H9 (cell line): ENCODE measurements at places on chromosomes 16 and 17.

DNA sequence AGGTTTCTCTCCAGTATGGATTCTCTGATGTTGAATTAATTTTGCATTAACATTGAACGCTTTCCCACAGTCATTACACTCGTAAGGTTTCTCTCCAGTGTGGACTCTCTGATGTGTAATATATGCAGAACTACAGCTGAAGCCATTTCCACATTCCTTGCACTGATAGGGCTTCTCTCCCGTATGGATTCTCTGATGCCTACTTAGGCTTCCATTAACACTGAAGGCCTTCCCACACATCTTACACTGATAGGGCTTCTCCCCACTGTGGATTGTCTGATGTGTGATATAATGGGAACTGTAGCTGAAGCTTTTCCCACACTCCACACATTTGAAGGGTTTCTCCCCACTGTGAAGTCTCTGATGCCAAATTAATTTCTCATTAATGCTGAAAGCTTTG lies 7.2 kb upstream of the TLE7 start:
- H3K27me3 ChIP-seq: no peaks in the 10 kb centered on the region
- DNase-seq: no peak
- H3K4me1 ChIP-seq: no peaks in the 10 kb centered on the region
- no peak overlapping the region for H3K4me3 ChIP-seq
- H3K27ac ChIP-seq: no peak overlapping the region

GRCh38 chr17:79981090-79981489 lies 54.6 kb downstream of the TBC1D16 start:
- H3K36me3 ChIP-seq: peaks cover 3% of the 10 kb centered on the region; the same call in 1 of the 2 replicates
- no peak overlapping the region for H3K27ac ChIP-seq
- no peaks in the 10 kb centered on the region for H3K27me3 ChIP-seq
- peak; percentile 20 for DNase-seq
- no peak overlapping the region for H3K4me3 ChIP-seq
- no peaks in the 10 kb centered on the region for H3K4me1 ChIP-seq

- H3K4me3 ChIP-seq: no peak overlapping the region
- H3K4me1 ChIP-seq: no peaks in the 10 kb centered on the region
- no peaks in the 10 kb centered on the region for H3K27me3 ChIP-seq
- no peak overlapping the region for H3K27ac ChIP-seq
- no peak for DNase-seq
- H3K36me3 ChIP-seq: peaks cover 2% of the 10 kb centered on the region; the same call in 1 of the 2 replicates
Measured at GRCh38 chr16:67669499-67670101, 3.0 kb downstream of the C16orf86 start.

- peak; percentile 1 for DNase-seq
- no peaks in the 10 kb centered on the region for H3K36me3 ChIP-seq
- no peak overlapping the region for H3K27ac ChIP-seq
- H3K27me3 ChIP-seq: no peaks in the 10 kb centered on the region
Measured at GRCh38 chr16:49599704-49600103, 226.1 kb downstream of the C16orf78 start.

GRCh38 chr16:12613131-12613991 lies 190.3 kb downstream of the CPPED1 start:
- no peaks in the 10 kb centered on the region for H3K27me3 ChIP-seq
- DNase-seq: peak; percentile 76
- H3K4me3 ChIP-seq: no peak overlapping the region; the same call in 2 of the 3 replicates
- no peaks in the 10 kb centered on the region; the same call in 2 of the 3 replicates for H3K36me3 ChIP-seq
- H3K4me1 ChIP-seq: peaks cover 13% of the 10 kb centered on the region; the same call in 1 of the 2 replicates

DNA sequence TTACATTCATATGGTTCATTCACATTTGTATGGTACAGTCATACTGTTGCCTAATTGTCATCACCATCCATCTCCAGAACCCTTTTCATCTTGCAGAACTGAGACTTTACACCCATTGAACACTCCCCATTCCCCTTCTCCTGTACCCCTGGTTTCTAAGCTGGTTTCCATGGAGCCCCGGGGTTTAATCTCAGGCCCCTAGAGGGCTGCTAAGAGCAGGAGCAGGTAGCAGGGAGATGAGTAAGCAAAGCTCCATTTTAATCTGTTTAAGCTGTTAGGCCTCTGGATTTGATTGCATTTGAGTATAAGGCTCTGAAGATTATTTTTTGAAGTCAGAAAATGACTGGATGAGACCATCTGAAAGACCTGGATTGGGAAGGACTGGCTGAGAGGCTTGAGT lies 68.5 kb upstream of the RPL38 start:
- no peak overlapping the region for H3K27ac ChIP-seq
- no peak overlapping the region for H3K4me3 ChIP-seq
- DNase-seq: peak; percentile 18
- H3K36me3 ChIP-seq: peaks cover 14% of the 10 kb centered on the region
- H3K27me3 ChIP-seq: no peaks in the 10 kb centered on the region
- no peaks in the 10 kb centered on the region; the same call in 1 of the 2 replicates for H3K4me1 ChIP-seq

- no peak overlapping the region for H3K27ac ChIP-seq
- H3K4me3 ChIP-seq: no peak overlapping the region
- H3K27me3 ChIP-seq: no peaks in the 10 kb centered on the region
- H3K36me3 ChIP-seq: no peaks in the 10 kb centered on the region
Measured at GRCh38 chr17:79126139-79126538, 51.5 kb downstream of the ENGASE start.
